Fibroblast of skin of back (primary cell): ENCODE measurements at places on chromosomes 7 and 10.

GRCh38 chr10:13922586-13922985, 335.8 kb downstream of the PRPF18 start:
- DNase-seq, result peak; percentile 94

- DNase-seq, result peak; percentile 11
Observed at GRCh38 chr7:38168890-38169570, 9.0 kb upstream of the STARD3NL start.

GRCh38 chr7:44880317-44881018, 4.9 kb downstream of the PURB start:
- DNase-seq, result no peak

DNA sequence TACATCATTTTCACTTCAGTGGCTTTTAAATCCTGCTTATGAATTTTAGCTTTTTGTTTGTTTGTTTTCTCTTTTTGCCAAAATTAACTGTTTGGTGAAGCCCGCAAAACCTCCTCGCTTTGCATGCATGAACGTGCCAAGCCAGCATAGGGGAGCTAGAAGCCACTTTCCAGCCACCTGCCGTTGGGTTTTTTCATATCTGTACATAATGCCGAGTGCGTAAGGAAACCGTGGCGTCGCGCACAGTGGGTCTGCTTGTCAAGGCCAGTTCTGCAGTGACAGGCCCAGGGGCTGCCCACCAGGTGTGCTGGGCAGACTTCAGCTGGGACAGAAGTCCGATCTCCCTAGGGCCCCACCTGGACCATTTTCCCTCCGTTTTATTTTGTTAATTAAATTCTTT, 41.1 kb downstream of the WIPI2 start:
- no peak for DNase-seq

DNA sequence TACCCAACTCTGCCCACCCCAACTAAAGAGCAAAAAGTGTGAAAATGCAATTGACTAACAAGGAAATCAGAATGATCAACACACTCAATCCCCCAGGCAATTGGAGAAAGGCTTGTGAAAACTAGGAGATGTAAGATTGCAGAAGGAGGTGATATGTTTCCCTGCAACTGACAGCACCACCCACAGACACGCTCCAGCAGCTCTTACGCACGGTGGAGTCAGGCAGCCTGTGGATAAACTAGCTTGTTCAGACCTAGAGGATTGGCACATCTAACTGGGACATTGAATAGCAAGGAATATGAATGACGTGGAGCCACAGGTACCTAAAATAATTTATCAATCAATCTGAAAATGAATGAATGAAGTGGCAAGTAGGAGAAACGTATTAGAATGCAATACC, 125.7 kb upstream of the MYO3A start:
- no peak for DNase-seq

- no peak for DNase-seq
Observed at GRCh38 chr10:131943021-131943814, 38.5 kb downstream of the BNIP3 start.

DNA sequence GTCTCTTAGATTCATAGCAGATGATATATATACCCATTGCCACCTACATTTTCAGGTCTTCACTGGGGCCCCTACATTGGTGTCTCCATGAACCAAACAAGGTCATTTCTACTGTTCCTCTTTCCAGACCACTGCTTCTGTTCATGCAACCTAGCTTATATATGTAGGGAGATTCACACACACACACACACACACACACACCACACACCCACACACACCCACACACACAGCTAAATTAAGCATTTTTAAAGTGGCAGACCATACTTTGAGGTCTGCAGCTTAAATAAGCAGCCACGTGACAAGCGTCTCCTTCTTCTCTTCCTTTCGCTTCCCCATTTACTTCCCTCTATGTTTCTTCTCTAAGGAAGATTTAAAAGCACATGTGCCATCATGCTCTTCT, 70.0 kb upstream of the CC2D2B start:
- no peak for DNase-seq

DNA sequence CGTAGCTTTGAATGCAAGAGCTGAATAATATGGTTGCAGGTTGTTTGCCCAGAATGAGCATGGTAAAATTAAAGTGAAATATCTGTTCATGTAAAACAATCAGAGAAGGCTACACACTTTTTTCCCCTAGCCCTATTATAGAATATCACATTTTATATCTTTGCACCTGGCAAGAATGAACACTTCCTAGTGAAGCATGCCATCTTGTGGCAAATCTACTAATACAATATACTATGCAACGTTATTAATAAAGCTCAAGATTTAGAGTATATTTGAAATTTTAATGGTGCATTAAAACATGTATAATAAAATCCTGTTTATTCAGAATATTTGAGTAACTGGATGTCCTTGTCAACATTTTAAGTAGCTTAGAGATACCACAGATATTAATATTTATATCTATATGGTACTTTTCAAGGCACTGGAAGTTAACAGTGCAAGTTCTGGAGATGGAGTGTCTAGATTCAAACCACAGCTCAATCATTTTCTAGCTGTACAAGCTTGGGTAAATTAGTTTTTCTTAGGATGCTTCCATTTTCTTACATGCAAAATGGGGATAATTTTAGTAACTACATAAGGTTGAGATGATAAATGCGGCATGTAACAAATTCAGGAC, 643.1 kb upstream of the SEMA3D start:
- peak; percentile 22 for DNase-seq

- DNase-seq, result peak; percentile 97
Observed at GRCh38 chr7:132650498-132650897, 74.2 kb upstream of the PLXNA4 start.

DNA sequence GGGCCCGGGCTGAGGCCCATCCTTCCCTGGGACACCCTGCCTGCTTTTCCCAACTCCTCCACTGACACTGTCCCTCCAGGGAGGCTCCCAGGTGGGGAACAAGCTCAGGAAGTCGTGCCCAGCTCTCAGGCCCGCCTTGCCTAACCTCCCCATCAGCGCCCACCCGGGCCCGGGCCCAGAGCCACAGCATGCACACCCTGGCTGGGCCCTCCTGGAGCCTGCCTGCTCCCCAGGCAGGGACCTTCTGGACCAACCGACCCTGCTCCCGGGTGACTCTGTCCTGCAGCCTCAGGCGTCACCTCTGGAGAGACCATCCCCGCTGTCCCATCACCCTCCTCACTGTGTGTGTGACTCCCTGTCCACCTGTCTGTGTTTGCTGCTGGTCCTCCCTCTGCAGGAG, 1.8 kb upstream of the TMEM184A start:
- no peak for DNase-seq

DNA sequence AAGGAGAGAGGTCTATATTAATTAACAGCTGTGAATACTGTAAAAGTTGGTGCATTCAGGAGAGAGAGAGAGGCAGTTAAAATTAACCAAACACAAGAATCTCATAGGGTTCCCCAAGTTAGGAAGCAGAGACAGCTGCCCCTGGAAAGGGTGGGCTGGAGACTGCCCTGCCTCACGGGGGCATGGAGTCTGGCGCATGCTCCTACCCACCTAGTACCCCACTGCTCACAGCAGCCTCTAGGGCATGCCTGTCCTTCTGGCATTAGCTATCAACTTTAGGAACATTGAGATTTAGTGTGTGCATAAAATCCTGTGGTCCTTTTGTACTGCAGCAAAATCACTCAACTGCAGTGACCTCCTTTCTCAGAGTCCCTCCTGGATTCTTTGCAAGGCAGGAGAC, 710.1 kb downstream of the SORCS3 start:
- no peak for DNase-seq

- DNase-seq, result peak; percentile 60
Observed at GRCh38 chr10:44725404-44725803, 185.7 kb upstream of the TMEM72 start.

- DNase-seq, result no peak
Observed at GRCh38 chr7:50980411-50980810, 197.7 kb upstream of the GRB10 start.

DNA sequence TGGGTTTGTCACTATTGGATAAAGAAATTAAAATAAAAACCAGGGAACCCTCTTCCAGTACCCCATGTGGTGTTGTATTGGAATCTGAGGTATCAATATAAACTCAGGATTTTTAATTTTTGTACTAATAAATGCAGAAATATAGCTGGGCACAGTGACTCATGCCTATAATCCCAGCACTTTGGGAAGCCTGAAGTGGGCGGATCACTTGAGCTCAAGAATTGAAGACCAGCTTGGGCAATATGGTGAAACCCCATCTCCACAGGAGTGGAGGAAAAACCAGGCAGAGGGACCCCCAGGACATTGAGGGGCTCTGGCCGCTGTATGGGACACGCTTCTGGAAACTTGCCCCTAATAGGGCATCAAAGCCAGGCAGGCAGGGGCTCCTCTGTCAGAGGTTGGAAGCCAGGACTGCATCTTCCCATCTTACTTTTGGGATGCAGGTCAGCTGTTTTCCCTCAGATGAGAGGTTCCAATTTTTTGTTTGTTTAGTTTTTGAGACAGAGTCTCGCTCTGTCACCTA, 11.1 kb downstream of the ADIRF start:
- no peak for DNase-seq

DNA sequence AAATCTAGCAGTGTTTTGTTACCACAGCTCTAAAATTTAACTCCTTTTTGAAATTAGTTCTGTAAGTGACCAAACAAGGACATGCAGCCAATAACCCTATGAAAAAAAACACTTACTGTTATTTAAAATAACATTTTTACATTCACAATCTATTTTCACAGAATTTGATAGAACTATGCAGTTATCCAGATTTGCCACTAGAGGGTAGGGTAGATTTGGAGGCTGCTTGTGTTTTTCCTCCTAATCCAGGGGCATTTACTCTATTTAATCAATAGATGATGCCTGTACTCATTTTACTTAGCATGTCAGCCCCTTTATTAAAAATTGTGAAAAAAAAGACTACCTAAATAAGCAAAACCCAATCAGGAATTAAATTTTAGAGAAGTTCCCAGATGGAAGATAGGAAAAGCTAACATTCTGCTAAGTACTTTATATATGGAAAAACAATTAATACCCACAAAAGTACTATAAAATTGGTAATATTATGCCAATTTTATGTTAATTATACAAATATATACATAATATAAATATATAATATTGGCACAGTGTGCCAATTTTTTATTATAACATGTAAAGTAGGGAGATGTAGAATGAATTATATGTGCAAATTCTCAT, 18.1 kb upstream of the LIPK start:
- DNase-seq, result peak; percentile 33

DNA sequence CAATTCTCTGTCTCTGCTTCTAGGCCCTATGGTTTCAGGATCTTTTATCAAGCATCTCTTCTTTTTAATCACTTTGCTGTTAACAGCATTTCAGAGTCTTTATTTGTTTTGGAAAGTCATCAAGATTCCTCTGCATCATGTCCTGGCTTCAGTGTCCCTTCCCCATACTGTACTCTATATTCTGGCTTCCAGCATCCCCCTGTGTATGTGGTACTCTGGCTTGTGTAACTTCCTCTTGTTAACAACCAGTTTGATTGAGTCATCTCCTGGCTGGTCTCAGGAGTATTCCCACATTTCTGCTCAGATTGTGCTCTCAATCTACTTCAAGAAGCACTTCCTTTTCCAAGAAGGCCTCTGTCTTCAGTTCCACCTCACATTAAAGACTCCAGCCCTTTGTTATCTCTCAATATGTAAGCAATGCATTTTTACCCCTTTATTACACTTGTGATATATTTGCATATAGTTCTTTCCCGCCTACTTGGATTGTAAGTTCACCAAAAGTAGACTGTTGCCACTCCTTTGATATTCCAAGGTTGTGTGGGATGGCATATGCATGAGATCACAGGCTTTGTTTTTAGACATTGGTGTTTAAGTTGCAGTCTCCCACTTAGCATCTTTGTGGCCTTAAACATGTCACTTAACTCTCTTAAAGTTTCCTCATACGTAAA, 15.1 kb upstream of the ATE1 start:
- peak; percentile 93 for DNase-seq

- no peak for DNase-seq
Observed at GRCh38 chr10:107517811-107518210, 353.3 kb upstream of the SORCS1 start.

- DNase-seq, result peak; percentile 49
Observed at GRCh38 chr10:22148961-22149360, 68.9 kb downstream of the EBLN1 start.
